ENCODE measurements at places on chromosomes 4 and X. TPM values are rescaled to one million over a fixed set of nuclear protein-coding genes. Genes with fewer than 3 reads are reported as not detected.

The ASB12 gene
- 0.41 TPM for total RNA-seq

The NDST4 gene
- 6.1 TPM for total RNA-seq

The AADAT gene
- 28.1 TPM for total RNA-seq

The ZAR1 gene
- total RNA-seq = 0.41 TPM

The MAOB gene
- total RNA-seq = 4.9 TPM

The MAP7D3 gene
- total RNA-seq = 1.2 TPM

All from frontal cortex (tissue), 4 donors.